ENCODE measurements at places on chromosomes 3 and 15. TPM values are rescaled to one million over a fixed set of nuclear protein-coding genes. Genes with fewer than 3 reads are reported as not detected.

DNA sequence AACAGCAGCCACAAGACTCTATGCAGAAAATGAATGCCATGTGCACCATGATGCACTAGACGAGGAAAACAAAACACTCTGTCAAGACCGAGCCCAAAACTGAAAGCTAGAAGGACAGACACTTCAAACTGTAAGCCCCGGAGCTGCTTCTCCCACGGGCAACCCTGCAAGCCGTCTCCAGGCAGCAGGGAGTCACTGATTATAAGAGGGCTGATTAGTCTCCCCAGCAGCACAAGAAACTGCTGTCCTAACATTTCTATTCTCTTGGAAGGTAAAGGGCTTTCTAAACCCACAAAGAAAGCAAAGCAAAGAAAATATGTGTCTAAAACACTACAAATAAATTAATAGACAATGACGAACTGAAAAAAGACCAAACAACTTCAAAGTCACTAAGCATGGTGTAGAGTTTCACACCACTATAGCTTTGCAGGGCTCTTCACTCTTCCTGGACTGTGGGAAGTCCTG, 15.5 kb downstream of the TBC1D2B start:
- DNase-seq = no peak

DNA sequence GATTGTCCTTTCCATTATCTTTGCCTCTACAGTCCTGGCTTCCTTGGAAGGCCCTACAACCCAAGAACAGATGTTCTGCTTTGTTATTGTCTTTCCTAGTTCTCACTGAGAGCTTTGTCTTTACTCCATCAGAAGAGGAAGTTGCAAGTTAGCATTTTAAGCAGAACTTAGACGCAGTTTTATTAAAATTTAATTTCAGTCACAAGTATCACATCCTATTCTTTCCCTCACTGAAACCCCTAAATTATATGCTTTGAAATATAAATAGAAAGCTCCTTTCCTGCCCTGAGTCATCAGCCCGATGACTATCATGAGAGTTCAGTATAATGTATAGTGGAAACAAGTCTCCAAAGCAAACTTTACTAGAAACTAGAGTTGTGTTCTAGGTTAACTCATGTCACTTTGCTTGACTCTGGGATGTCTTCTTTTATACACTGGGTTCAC, 291.2 kb upstream of the RBMS3 start:
- DNase-seq = no peak

- DNase-seq = no peak
Observed at GRCh38 chr15:60611592-60612346, 132.8 kb upstream of the ICE2 start.

GRCh38 chr3:2897821-2898220, 212.4 kb downstream of the IL5RA start:
- no peak for DNase-seq

DNA sequence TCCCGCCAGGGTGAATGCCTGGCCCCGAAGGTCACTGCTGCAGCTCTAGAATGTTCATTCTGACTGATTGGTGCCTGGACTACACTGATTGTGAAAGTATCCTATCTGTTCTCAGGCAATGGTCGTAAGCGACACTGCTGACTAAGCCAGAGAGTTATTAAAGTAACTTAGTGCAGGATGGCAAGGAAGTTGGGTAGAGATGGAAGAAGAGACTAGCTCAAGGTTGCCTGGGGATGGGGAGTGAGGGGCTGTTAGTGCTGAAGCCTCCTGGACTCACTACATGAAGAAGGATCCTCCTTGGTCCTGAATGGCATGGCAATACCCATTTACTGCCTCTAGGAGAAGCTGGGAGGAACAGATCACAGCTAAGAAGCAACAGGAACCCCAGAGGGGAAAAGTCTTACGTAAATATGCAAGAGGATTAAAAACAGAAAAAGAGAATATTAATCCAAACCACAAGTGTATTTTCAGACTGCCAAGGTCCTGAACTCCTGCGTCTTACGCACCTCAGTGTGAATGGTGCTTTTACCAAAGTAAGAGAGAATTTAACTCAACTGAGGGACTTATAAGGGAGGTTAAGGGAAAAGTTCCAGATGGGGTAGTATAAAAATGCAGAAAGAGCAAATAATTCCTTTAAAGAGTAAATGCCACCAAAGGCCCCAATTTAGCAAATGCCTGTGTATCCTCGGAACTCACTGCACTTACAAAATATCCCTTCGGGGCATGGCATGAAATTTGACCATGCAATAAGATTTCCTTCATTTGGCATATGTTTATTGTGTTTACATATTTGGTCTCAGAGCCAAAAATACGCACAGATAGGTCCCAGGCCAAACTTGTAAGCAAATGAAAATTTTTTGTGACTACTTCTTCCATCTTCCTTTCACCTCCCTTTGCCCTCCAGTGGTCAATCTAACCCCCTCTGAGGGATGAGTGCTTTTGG, 64.0 kb upstream of the DGKG start:
- no peak for DNase-seq

DNA sequence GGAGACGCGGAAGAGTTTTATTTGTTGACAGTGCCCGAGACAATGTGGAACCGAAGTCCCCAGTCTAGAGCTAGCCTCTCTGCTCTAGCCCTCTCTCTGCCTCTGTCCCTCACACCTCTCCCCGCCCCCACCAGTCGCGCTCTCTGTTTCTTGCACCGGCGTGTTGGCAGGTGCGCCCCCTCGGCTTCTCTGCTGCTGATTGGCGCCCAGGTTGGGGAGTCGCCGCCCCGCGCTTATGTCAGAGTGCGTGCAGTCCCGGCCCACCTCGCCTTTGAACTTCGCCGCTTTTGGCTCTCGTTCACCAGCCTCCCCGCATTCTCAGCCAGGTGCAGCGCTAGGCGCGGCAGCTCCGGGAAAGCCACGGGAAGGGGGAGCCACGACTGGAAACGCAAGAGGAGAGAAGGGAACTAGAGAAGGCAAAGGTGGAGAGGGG, at the start of gene SOX14:
SOX14 (plus strand) TSS at position 315 of the 433 bp plus-strand sequence. CDS start 470 bp downstream, outside the sequence.
- DNase-seq = peak; percentile 29

GRCh38 chr15:25972141-25972675, 109.1 kb upstream of the ATP10A start:
- DNase-seq = no peak

DNA sequence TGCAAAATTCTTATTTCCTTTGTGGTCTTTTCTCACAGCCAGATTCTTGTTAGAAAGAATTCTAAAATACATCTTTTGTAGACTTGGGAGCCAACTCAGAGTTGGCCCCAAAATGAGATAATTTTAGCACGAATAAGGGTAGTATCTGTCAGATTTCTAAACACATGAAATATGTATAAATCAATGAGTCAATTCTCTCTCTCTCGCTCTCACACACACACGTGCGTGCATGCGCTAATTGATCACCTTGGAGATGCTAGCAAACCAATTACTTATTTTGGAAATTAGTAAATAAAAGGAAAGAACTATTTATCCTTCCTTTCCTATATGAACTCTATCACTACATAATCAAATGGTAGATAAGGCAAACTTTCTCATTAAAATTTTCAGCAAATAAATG, 32.9 kb upstream of the PIK3R4 start:
- no peak for DNase-seq

- DNase-seq = no peak
Observed at GRCh38 chr3:153163756-153164550, 1.9 kb downstream of the RAP2B start.

GRCh38 chr3:42507252-42507651, 4.8 kb downstream of the VIPR1 start:
- peak; percentile 31 for DNase-seq

- no peak for DNase-seq
Observed at GRCh38 chr15:80942266-80942665, 47.4 kb downstream of the MESD start.

GRCh38 chr3:72938471-72939265, 50.8 kb downstream of the GXYLT2 start:
- no peak for DNase-seq

DNA sequence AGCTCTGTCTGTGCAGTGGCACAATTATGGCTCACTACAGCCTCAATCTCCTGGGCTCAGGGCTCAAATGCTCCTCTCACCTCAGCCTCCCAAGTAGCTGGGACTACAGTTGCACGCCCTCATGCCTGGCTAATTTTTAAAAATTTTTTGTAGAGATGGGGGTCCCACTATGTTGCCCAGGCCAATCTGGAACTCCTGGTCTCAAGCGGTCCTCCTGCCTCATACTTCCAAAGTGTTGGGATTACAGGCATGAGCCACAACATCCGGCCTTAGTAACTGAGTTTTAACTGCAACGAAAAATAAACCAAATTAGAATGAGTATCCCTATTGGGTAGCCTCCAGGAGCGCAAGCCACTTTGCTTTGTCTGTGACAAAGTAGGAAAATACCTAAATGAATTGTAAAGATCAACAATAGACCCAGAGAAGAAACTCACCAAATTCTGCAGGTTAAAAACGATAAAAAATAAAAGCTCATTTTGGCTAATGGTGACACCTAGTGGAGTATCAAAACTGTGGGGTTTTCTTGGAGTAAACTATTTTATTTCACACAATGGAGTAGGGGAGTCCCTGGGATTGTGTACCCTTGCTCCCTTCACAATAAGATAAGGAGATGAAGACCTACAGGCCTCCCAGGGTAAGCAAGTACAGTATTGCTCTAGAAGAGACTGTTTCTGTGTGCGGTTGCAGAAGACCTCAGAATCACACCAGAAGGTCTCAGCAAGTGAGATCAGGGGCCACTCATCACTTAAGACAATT, 21.0 kb upstream of the CA12 start:
- no peak for DNase-seq

GRCh38 chr3:126051741-126052140, 32.2 kb downstream of the SLC41A3 start:
- DNase-seq = no peak

DNA sequence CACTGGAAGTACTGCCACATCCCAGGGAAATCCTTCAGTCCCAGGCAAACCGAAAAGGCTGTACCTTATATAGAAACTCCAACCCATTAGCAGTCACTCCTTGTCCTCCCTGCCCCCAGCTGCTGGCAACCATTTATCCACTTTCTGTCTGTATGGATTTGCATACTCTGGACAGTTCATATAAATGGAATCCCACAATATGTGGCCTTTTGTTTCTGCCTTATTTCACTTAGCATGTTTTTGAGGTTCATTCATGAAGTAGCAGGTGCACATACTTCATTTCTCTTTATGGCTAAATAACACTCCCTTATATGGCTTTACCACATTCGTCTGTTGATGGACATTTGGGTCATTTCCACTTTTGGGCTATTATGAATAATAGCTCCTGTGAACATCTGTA, 51.6 kb upstream of the CMTM8 start:
- DNase-seq = no peak

GRCh38 chr15:86663304-86663703, 583.6 kb downstream of the AGBL1 start:
- no peak for DNase-seq

GRCh38 chr3:171346582-171347300, 113.5 kb downstream of the TNIK start:
- DNase-seq = no peak

DNA sequence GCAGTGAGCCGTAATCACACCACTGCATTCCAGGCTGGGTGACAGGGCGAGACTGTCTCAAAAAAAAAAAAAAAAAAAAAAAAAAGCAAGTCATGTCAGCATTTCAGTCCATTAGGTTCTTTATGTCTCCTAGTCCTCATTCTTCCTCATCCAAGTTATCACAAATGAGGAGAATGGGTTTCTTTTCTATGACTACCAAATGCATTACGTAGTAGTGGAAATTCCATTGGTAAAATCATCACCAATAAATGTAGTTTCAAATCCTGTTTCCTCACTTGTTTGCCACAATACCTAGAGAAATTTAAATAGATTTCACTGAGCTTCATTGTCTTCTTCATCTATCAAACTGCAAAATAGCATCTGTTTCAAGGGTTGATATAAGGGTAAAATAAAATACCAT, 317.6 kb upstream of the MME start:
- DNase-seq = no peak

DNA sequence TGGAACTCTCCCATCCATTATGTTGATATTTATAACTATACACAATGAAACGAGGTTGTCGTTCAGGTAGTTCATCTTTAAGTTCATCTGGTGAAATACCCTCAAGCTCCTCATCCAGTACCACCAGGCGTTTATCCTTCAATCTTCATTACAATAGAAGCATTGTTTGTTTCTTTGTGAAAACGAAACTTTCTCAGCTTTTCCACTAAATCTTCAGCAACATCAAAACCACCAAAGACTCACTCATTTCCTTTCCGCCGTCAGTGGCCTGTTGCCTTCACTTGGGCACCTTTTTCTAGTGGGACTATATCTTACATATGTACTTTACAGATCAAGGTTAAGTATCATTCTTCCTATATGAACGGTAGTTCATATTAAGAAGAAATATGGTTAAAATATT, 44.1 kb upstream of the TFG start:
- DNase-seq = no peak

DNA sequence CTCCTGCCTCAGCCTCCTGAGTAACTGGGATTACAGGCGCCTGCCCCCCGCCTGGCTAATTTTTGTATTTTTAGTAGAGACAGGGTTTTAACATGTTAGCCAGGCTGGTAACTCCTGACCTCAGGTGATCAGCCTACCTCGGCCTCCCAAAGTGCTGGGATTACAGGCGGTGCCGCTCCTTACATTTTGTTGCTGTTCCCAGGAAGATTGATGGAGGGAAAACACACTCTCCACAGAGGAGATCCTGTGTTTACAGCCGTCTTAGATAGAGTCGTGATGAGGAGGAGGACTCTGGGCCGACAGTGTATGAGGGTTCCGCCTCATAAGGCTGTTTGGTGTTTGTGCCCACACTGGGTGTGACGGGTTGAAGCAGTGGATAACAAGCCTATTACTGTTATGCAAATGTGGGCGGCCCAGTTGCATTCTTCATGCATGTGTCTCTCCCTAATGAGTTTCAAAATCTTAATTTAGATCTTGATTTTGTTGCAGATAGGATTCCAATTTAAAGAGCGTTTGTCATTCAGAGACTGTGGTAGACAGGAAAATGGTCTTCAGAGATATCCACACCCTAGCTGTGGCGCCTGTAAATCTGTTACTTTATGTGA, 60.0 kb downstream of the APBA2 start:
- peak; percentile 14 for DNase-seq

Gene TMEM212
- not detected for total RNA-seq

Gene HTR3E
- total RNA-seq = not detected

Gene ZIC1
- not detected for total RNA-seq

Gene TTLL13
- total RNA-seq = 0.47 TPM
